ENCODE measurements at places on chromosomes 12 and 14. TPM values are rescaled to one million over a fixed set of nuclear protein-coding genes. Genes with fewer than 3 reads are reported as not detected.
A peak's percentile ranks its signal among the peaks of the same experiment; 100 is the strongest.

Gene SMCO2
- total RNA-seq: 1.4 TPM

Gene GTF2H3
- total RNA-seq: 65.4 TPM

Gene SLC25A21
- total RNA-seq: not detected

Gene PDZRN4
- total RNA-seq: not detected

Gene ACOT4
- total RNA-seq: 0.57 TPM

GRCh38 chr14:90545966-90546751 is 149.3 kb downstream of the CALM1 start:
- H3K36me3 ChIP-seq: no peaks in the 10 kb centered on the region
- H3K27ac ChIP-seq: no peak overlapping the region
- DNase-seq: no peak
- H3K27me3 ChIP-seq: no peaks in the 10 kb centered on the region
- H3K4me1 ChIP-seq: no peaks in the 10 kb centered on the region
- no peak overlapping the region for H3K4me3 ChIP-seq

DNA sequence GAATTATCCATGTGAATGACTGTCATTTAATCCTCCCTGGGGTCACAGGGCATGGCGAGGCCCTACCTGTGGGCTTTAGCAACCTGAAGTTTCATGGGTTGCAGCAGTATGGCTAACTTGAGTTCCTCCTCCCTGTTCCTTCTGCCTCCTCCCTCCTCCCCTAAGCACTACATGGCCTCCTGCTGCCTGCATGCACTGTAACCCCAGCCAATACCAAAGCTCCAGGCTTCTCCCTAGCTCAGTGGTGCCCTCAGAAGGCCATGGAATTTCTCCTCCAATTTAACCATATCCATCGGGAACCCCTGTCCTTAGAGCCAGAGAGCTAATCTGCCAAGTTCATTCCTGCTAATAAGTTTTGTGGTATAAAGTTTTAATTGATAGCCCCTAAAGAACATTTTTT is 95.1 kb downstream of the NT5DC3 start:
- no peak overlapping the region for H3K27ac ChIP-seq
- no peaks in the 10 kb centered on the region for H3K36me3 ChIP-seq
- no peak overlapping the region for H3K4me3 ChIP-seq
- no peaks in the 10 kb centered on the region for H3K4me1 ChIP-seq
- no peak for DNase-seq
- H3K27me3 ChIP-seq: no peaks in the 10 kb centered on the region

DNA sequence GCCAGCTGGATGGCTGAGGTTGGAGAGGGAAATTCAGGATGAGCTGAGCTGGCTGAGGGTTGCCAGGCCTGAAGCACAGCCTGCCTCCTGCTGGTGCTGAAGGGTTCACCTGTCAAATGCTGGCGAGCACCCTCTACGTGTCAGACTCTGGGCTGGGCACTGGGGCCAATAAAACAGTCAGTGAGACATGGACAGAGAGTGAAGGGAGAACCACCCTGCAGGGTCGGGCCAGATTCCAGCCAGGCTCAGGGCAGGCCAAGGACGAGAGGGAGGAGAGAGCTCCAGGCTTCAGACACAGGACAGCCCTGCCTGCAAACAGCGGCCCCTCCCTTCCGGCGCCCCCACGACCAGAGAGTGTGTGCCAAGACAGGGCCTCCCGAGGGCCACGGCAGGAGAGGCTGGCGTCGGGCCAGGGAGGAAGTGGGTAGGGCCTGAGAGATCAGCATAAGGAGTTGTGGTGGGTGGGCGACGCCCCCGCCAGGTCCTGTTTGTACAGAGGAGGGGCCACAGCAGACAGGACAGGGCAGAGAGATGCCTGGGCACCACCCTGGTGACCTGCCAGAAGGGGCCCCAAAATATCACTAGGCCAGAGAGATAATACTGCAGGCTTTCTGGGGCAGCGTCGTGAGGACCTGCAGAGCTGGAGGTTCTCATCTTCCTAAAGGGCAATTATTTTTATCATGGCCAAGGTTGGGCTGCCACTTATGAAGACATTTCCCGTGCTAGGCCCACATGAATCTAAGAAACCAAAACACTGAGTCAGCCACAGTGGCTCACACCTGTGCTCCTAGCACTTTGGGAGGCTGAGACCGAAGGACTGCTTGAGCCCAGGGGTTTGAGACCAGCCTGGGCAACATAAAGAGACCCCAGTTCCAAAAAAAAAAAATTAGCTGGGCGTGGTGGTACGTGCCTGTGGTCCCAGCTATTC is 73.1 kb upstream of the GPR68 start:
- H3K4me3 ChIP-seq: peak overlapping the region; percentile 54
- peak overlapping the region; percentile 98 for H3K27ac ChIP-seq
- H3K27me3 ChIP-seq: no peaks in the 10 kb centered on the region
- peak; percentile 69 for DNase-seq
- peaks cover 55% of the 10 kb centered on the region for H3K4me1 ChIP-seq
- peaks cover 80% of the 10 kb centered on the region for H3K36me3 ChIP-seq

DNA sequence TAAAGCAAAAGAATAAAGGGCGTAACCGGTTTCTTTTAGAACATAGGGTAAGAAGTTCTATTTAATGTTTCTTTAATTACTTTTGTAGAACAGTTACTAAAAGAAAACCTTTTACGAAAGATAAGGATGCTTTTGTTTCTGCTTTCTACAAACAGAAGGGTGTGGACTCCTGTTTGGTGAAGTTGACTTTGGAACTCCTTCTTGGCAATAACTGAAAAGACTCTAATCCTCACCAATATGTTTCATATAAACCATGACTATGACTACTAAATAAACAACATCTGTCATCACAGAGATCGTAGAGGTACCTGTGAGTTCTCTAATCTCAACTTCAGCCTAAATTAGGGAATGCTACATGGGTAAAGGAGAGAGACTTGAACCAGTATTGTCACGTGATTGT is 210.8 kb upstream of the FLRT2 start:
- no peaks in the 10 kb centered on the region for H3K4me1 ChIP-seq
- H3K27ac ChIP-seq: no peak overlapping the region
- no peak for DNase-seq
- H3K36me3 ChIP-seq: no peaks in the 10 kb centered on the region
- no peaks in the 10 kb centered on the region for H3K27me3 ChIP-seq

- H3K27ac ChIP-seq: peak overlapping the region; percentile 40
- H3K27me3 ChIP-seq: no peaks in the 10 kb centered on the region
- peaks cover 63% of the 10 kb centered on the region for H3K36me3 ChIP-seq
- peaks cover 43% of the 10 kb centered on the region for H3K4me1 ChIP-seq
Observed at GRCh38 chr12:104643093-104643818, 186.5 kb downstream of the CHST11 start.

DNA sequence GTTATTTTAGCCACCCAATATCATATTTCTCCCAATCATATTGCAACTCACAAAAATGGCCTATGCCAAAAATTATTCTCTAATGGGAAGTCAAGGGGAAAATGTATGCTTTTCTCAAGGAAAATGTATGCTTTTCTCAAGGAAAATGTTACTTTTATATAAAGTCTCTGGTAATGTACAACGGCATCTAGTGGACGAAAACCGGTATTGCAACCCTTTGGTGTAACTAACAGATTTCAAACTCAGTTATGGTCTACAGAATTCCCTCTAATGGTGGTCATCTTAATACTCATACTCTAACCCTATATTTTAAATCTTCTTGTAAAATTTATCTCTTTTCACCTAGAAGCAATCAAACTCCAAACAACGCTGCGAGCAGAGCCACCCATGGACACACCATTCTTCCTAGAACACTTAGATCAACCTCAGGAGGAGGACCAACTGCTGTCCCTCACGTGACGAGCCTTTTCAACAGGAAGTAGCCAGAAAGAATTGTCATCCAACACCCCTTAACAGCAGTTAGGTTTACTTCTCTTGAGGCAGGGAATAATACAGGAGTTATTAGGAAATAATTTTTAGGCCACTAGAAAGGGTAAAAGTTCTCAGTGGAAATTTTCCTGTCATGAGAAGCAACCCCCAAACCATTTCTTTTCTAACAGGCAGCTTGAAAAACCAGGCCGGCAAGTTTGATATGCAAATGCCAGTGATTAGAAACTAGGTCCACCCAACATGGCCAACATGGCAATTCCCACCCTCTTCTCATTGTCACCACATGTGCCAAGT is 20.1 kb downstream of the APOBEC1 start:
- no peak overlapping the region for H3K27ac ChIP-seq
- no peaks in the 10 kb centered on the region for H3K36me3 ChIP-seq
- peaks cover 6% of the 10 kb centered on the region for H3K4me1 ChIP-seq
- peaks cover 5% of the 10 kb centered on the region for H3K27me3 ChIP-seq

GRCh38 chr14:50932592-50933495 is 11.4 kb downstream of the PYGL start:
- no peak for DNase-seq
- H3K4me1 ChIP-seq: peaks cover 1% of the 10 kb centered on the region
- H3K36me3 ChIP-seq: no peaks in the 10 kb centered on the region
- H3K27me3 ChIP-seq: peaks cover 13% of the 10 kb centered on the region

GRCh38 chr12:24664161-24664880 is 284.6 kb downstream of the BCAT1 start:
- no peak overlapping the region for H3K4me3 ChIP-seq
- no peak overlapping the region for H3K27ac ChIP-seq
- no peaks in the 10 kb centered on the region for H3K27me3 ChIP-seq
- no peaks in the 10 kb centered on the region for H3K4me1 ChIP-seq
- DNase-seq: no peak

GRCh38 chr12:77813558-77813957 is 17.1 kb upstream of the NAV3 start:
- no peak overlapping the region for H3K4me3 ChIP-seq
- DNase-seq: no peak
- H3K27ac ChIP-seq: no peak overlapping the region
- H3K36me3 ChIP-seq: no peaks in the 10 kb centered on the region
- no peaks in the 10 kb centered on the region for H3K4me1 ChIP-seq
- no peaks in the 10 kb centered on the region for H3K27me3 ChIP-seq

GRCh38 chr14:81340201-81340600 is 59.9 kb downstream of the STON2 start:
- DNase-seq: no peak
- no peak overlapping the region for H3K4me3 ChIP-seq

DNA sequence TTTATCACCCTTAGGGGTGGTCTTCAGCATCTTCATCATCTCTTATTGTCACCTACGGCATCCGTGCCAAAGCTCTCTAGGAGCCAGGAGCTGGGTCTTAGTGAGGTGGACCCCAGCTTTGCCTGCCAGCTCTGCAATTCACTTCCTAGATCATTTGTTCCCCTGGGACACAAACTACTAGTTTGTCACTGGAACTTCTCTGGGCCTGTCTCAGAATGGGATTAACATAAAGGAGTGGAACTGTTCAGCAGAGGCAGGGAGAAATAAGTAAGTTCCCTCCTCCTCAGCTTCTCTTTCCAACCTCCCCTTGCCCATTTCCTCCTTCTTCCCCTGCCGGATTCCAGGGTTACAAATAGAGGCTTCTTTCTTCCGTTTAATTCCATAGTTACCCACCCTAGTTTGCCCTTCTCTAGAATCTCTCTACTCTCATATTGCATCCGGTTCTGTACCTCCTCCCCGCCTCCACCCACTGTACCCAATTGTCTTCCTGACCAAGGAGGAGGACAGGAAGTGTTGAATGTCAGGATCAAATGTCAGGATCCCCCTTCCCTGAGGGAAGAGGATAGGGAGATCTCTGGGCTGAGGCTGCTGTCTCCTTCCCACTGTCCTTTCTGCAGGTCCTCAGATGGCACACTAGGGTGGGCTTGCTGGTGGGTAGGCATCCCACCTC is 25.0 kb downstream of the LARP4 start:
- no peak overlapping the region for H3K27ac ChIP-seq
- no peak for DNase-seq
- no peak overlapping the region for H3K4me3 ChIP-seq
- H3K36me3 ChIP-seq: peaks cover 29% of the 10 kb centered on the region
- H3K4me1 ChIP-seq: peaks cover 7% of the 10 kb centered on the region

- H3K36me3 ChIP-seq: no peaks in the 10 kb centered on the region
- H3K27me3 ChIP-seq: peaks cover 25% of the 10 kb centered on the region
- DNase-seq: no peak
- no peak overlapping the region for H3K27ac ChIP-seq
- H3K4me3 ChIP-seq: no peak overlapping the region
- no peaks in the 10 kb centered on the region for H3K4me1 ChIP-seq
Observed at GRCh38 chr12:49728446-49728845, 12.9 kb upstream of the TMBIM6 start.

Data from activated T-helper 2 cell treated with anti-CD3 and anti-CD28 coated beads, Interferon-gamma antibody, Interleukin-2, Interleukin-4, amounts not matched to agents 10 μg/mL and 5 μg/mL and 100 μg/mL, durations not matched to agents 14 hours and 24 hours and 36 hours (primary cell).